CD8-positive, alpha-beta memory T cell (primary cell): ENCODE measurements at places on chromosomes 11 and 22. TPM values are rescaled to one million over a fixed set of nuclear protein-coding genes. Genes with fewer than 3 reads are reported as not detected.

The FGF19 gene
- not detected for total RNA-seq

DNA sequence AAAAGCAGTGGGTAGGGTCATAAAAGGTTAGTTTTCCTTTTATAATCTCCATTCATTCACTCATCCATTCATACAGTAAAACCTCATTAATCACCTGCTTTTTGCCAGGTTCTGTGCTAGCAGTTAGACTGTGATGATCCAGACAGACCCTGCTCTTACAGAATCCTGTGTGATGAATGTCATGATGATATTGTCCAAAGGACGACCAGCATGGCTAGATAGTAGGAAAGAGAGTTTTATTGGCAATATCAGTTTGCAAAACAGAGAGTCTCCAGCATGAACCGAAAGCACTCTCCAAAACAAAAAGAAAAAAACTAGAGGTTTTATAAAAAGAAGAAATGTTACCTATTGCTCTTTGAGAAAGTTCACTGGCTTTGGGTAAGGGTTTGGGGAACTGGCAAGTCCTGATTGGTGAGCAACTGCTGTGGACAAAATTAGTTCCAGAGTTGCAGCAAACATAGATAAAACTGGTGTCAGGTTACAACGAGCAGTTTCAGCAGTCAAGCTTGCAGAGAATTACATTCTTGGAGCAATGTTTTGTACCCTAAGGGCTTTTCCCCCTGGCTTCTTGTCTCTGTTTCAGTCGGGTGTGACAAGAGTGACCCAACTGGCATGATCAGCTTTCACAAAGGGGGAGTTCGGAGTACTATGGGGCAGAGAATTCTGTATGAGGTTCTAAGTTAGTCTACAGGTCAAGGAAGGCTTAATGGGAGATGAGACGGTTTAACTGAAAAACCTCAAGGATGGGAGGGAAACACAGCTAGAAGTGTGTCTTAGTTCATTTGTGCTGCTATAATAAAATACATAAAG, 58.3 kb downstream of the HSD17B12 start:
- H3K36me3 ChIP-seq, result no peaks in the 10 kb centered on the region
- no peaks in the 10 kb centered on the region for H3K4me1 ChIP-seq
- no peak for DNase-seq
- H3K4me3 ChIP-seq, result no peak overlapping the region
- no peaks in the 10 kb centered on the region for H3K27me3 ChIP-seq

DNA sequence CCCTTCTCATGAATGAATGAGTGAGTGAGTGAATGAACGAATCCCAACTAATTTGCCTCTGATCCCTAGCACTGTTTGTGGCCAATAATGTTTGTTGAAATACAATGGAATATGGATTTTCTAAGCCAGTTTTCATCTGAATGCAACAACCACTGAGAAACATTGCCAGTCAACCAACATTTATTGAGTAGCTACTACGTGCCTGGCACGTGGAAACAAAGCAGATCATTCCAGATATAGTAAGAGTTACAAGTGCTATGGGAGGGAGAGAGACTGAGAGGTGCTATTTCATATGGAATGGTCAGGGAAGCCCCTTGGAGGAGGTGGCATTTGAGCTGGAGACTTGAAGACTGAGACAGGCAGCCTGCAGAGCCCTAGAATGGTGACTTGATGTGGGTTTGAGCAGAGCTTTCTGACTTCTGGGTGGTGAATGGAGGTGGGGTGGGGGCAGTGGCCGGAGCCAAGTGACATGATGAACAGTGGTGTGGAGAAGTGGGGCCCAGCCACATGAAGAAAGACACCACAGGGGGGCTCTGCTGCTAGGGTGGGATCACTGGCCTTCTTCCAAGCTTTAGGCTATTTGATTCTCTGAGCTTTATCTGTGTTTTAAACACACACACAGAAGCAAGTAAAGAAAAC, 35.1 kb upstream of the SMTN start:
- no peaks in the 10 kb centered on the region for H3K27me3 ChIP-seq
- no peaks in the 10 kb centered on the region for H3K36me3 ChIP-seq
- H3K4me1 ChIP-seq, result no peaks in the 10 kb centered on the region
- DNase-seq, result no peak

GRCh38 chr11:36015799-36016198, 71.9 kb downstream of the LDLRAD3 start:
- no peaks in the 10 kb centered on the region for H3K4me1 ChIP-seq
- H3K27me3 ChIP-seq, result no peaks in the 10 kb centered on the region
- H3K36me3 ChIP-seq, result no peaks in the 10 kb centered on the region
- DNase-seq, result no peak

DNA sequence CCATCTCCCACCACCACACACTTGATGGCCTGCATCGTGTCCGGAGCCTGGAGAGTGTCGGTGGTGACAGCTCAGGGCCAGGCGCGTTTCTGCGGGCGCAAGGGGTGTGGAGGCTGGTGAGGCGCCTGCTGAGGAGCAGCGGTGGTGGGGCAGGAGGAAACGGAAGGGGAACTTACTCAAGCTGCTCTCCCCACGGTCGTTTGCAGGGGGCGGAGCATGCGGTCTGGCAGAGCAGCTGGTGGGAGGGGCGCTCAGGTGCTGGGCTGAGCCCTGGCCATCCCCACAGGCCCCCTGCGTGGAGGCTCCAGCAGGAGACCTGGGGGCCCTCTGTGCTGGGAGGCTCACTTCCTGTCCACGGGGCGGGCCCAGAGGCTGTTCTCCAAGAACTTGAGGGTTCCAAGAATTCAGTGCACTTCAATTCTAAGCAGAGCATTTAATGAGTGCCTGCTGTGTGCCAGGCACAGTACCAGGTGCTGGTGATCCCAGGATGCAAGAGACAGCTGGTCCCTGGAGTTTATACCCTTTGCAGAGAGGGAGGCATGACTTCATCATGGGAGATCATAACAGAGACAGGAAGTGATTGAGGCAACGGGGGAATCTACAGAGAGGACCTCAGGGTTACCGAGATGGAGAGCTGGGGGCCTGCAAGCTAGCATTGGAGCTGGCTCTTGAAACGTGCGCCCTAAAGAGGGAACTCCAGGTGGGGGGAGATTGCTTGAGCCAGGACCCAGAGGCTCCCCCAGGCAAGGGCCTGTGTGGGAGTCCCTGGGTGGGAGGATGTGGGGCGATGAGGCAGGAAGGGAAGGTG, at the start of gene RAC2:
Gene RAC2 (minus strand): TSS at position 156 of the 808 bp plus-strand sequence. CDS start 121 bp downstream, at position 35.
- peak within 1 kb of the TSS; percentile 100 for H3K4me3 ChIP-seq
- H3K27ac ChIP-seq, result peak within 1 kb of the TSS; percentile 91
- no peaks in the 10 kb centered on the region for H3K27me3 ChIP-seq

DNA sequence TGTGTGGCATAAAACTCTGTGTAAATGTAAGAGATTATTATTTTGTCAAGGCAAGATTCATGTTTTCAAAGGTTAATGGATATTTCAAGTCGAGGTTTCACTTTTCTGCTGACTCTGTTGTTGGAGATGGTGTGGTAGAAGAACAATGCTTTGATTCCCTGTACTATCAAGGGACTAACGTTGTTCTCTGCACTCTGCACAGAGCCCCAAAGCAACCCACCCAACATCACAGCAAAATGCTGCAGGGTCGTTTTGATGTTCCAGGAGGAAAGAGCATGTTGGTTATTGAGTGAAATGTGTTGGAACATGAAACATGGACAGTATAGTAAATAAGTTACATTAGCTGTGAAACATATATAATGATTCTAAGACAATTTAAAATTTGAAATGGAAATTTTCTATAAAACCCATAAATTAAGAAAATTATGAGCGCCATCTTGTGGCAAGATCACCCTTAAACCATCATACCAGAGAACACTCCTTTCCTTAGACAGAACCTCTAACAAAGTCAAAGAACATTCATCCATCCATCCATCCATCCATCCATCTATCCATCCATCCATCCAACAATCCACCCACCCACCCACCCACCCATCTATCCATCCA, 164.4 kb upstream of the ZBED5 start:
- DNase-seq, result no peak
- H3K4me1 ChIP-seq, result no peaks in the 10 kb centered on the region
- no peak overlapping the region for H3K27ac ChIP-seq
- H3K36me3 ChIP-seq, result no peaks in the 10 kb centered on the region
- H3K4me3 ChIP-seq, result no peak overlapping the region
